ENCODE measurements at places on chromosomes 4 and X.

- DNase-seq, result no peak
Observed at GRCh38 chrX:106007815-106008214, 30.7 kb downstream of the SERPINA7 start.

DNA sequence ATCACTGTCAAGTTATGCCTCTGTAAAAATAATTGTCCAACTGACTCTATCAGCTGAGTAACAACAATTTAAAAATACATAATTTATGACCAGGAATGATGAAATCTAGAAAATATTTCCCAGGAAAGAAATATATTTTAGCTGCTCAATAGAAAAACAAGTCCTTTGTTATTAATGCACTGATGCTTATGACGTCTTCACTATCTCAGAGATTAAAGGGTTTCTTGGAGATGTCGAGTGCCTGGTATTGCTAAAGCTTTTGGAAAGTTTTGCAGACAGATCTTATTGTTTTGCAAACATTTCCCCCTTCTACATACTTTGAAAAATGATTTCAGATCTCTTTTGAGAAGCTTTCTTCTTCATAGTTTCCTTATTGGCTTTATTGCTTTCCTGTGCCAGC lies 154.6 kb upstream of the RPS6KA3 start:
- DNase-seq, result no peak

DNA sequence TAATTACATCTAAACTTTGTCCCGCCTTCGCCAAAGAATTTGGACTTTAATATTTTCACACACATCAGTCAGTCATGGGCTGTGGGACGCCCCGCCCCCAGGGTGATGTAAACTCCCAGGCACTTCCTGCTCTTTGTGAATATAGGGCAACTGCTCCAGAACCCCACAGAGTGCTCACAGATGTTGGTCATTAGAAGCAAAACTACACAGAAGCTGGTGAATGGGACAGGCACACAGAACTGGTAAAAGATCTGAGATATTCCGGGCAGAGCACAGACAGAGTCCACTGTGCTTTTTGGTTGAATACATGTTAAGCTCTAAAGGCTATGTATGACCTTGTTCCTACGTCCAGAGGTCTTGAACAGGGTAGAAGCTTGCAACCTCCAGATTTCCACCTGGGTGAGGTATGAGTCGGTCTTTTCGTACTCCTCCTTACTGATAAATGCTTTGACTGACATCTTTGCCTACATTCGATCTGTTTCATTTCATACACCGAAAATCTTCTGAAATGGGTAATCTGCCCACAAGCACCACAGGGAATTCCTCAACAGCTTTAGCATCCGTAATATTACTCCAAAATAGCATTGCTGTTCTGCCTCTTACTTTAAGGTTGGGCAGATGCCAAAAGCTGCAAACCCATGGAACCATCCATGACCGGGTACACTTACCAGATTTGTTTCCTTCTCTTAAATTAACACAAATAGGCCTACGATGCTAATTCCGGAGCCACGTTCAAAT lies 144.6 kb downstream of the AMELX start:
- DNase-seq, result no peak

- no peak for DNase-seq
Observed at GRCh38 chr4:2266181-2266580, 4.3 kb upstream of the MXD4 start.

GRCh38 chr4:124631760-124632159 lies 80.8 kb downstream of the ANKRD50 start:
- DNase-seq, result peak; percentile 23

- DNase-seq, result no peak
Observed at GRCh38 chr4:3241898-3242524, 6.9 kb upstream of the MSANTD1 start.

DNA sequence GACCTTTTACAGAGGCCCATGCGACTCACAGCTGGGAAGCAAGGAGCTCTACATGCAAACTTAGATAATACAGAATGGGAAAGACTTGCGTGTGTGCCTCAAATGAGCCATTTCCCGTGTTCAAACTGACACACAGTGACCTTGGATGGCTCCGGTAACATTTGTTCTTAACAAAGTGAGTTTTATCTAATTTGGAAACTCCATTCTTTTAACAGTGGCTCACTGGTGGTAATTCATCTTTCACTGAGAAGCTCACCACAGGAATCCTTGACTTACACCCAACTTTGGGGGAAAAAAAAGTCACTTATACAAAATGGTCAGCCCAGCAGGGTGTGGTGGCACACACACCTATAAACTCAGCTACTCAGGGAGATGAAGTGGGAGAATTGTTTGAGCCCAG lies 190.6 kb downstream of the LDB2 start:
- DNase-seq, result no peak

GRCh38 chr4:28109801-28110200 lies 1249.2 kb downstream of the STIM2 start:
- DNase-seq, result no peak

GRCh38 chr4:139843641-139844040 lies 178.0 kb downstream of the MGST2 start:
- DNase-seq, result no peak

DNA sequence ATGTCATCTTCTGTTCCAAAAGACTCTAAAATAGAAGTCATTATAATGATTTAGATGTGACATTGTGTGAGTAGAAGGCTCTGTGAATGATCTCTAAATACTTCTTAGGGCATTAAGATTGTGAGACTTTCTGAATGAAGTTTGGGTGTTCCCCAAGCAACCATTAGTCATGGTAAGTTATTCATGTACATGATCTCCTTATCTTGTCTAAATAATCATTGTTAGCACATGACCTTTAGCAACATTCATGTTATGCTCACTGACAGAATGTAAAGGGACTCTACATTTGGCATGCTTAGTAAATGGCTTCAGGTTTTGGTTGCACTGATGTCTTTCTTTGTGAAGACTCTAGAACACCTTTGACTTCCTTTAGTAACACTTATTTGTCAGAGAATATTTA lies 140.8 kb upstream of the AGA start:
- no peak for DNase-seq

Data from activated CD4-positive, alpha-beta T cell treated with anti-CD3 and anti-CD28 coated beads, Interleukin-2, amount 50 U/mL, for 16 hours (primary cell).